ENCODE measurements at places on chromosomes 7 and 10.

GRCh38 chr10:13873196-13873595, 286.4 kb downstream of the PRPF18 start:
- no peak for DNase-seq

DNA sequence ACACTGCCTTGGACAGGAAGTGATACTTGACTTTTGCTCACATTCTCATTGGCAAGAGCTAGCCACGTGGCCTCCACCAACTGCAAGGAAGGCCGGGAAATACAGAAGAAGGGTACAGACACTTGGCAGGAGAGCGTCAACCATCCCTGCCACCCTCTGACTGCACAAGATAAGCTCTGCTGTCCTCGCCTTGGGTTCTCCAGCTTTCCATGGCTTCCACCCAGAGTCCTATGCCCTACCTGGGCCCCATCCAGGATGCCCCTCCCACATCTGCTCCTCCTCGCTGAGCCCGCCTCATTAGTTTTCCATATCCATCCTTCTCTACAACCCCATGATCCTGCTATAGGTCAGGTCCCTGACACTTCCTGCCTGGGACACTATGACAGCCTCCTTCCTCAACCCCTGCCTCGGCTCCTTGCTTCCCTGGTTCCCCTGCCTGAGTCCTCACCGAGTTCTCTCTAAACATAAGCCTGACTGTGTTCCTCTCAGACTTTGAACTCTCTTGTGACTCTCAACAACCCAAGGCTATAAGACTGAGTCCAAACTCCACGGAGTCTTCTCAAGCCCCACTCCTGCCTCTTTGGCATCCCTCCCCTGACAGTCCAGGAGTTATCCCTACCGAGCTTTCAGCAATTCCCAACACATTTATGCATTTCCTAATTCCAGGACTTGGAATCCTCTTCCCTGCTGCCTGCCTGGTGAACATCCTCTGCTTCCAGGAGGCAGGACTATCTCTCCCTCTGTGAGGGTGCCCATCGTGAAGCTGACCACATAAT, 23.2 kb upstream of the GDF10 start:
- DNase-seq: no peak

GRCh38 chr7:151451156-151451555, 11.2 kb upstream of the CRYGN start:
- DNase-seq: no peak

- DNase-seq: no peak
Observed at GRCh38 chr10:77970869-77971803, 44.6 kb upstream of the DLG5 start.
